ENCODE measurements at places on chromosomes 3 and 15.

GRCh38 chr3:22228705-22229104 is 477.7 kb upstream of the ZNF385D start:
- no peak for DNase-seq

DNA sequence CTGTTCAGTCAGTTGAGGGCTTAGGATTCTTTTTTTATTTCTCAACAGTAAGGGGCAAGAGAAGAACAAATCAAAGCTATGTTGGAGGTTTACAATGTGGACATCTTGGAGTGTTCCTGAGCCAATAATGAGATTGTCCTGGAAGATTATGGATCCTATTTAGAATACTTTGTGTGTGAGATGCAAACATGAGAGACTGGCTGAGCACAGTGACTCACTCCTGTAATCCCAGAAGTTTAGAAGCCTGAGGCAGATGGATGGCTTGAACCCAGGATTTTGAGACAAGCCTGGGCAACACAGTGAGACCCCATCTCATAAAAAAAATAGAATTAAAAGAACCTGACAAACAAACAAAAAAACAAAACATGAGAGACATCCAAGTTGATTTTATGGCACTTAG is 351.6 kb downstream of the GAP43 start:
- no peak for DNase-seq

GRCh38 chr3:10949197-10949596 is 43.4 kb upstream of the SLC6A1 start:
- DNase-seq = no peak

DNA sequence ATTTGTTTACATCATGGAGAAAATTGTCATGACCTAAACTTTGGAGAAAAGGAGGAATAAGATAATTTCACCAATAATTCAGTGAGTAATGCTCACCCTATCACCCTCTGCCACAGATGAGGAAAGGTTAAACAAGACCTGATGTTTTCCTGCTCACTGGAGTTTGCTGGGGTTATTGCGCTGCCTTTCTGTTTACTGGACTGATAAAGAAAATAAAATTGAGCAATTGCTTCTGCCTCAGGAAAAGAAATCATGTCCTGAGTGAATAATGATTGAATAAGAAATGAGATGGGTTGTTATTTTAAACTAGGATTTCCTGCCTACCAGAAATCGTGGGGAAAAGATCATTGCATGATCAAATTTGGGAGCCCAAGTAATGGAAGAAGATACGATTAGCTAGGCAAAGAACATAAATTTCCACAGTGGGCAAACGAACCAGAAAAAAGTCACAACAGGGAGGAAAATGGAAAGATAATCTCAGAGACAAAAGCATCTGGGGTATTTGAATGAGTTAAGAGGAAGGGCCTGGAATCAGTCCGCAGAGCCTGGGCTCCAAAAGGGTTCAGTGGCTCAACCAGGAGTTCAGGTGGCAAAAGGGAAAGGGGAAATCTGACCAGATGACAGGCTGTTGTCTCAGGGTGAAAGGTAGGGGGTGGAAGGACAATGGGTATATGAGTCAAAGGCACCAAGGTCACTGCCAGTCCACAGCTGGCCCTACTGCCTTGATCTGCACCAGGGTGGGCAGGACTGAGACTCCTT is 146.8 kb downstream of the FAM43A start:
- no peak for DNase-seq

DNA sequence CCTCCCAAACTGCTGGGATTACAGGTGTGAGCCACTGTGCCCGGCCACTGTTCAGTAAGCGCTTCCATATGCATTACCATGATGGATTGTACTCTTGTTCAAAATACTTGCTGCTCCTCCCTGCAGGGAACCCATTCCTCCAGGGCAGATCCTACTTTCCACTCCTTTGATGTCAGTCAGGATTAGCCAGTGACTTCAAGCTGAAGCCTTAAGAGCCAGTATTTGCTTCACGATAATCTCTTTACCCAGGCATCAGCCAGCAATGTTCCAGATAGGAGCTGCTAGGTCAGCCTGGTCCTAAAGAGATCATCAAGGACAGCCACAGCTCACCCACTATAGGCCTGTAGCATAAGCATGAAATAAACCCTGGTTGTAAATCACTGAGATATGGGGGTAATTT is 96.5 kb upstream of the UBE2E2 start:
- DNase-seq = peak; percentile 69

DNA sequence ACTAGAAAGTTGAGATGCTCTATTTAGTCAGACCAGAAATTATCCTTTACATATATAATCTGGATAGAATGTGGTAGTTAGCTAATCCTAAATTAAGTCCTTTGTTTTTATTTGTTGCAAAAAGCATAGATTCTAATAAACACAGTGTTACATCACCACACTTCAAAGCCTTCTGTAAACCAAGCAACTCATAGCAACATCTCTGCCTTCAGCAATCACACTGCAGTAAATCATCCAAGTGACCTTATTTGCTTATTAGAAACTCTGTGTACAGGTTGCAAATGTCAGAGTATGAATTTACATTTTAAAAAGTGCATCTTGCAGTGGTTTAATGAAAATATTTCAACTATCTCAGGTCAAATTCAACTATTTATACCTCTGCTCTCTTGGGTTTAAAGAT is 242.5 kb downstream of the GBE1 start:
- no peak for DNase-seq

GRCh38 chr15:38864122-38864521 is 299.5 kb upstream of the RASGRP1 start:
- peak; percentile 72 for DNase-seq

- DNase-seq = no peak
These were observed 17.6 kb downstream of the ST8SIA2 start for GRCh38 chr15:92411256-92411655.

GRCh38 chr3:13546667-13547171 is 2.2 kb upstream of the FBLN2 start:
- peak; percentile 98 for DNase-seq

DNA sequence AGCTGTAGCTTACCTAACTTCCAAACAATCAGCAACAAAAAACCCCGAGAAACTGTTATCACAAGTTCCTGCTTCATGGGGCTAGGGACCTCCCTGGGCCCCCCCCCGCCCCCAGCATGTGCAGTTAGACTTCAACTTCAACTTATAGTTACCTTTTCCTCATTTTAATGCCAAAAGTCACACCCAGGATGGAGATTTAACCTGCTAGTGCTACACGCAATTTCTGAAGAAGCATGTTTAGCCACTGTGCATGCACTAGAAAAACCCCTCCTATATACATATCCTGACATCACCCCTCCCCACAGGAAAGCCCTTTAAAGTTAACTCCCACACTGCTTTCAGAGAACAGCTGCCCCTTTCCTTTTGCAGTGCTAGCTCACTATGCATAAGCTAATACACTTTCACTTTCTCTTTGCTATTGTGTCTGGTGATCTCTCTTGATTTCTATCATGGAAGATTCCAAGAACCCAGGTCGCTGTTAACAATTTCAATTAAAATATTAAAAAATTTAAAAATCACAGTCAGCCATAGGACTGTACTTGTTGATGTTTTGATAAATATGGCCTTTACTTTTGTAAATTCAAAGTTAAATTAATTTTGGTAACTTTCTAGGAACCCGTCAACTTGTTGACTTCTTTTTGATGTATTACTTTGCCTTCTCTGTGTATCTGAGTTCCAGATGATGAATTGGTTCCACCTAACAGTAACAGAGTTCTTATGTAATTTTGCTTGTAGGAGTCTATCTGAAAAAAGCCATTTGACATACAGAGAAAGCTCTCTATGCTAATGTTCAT is 75.2 kb upstream of the ACAD9 start:
- peak; percentile 39 for DNase-seq

DNA sequence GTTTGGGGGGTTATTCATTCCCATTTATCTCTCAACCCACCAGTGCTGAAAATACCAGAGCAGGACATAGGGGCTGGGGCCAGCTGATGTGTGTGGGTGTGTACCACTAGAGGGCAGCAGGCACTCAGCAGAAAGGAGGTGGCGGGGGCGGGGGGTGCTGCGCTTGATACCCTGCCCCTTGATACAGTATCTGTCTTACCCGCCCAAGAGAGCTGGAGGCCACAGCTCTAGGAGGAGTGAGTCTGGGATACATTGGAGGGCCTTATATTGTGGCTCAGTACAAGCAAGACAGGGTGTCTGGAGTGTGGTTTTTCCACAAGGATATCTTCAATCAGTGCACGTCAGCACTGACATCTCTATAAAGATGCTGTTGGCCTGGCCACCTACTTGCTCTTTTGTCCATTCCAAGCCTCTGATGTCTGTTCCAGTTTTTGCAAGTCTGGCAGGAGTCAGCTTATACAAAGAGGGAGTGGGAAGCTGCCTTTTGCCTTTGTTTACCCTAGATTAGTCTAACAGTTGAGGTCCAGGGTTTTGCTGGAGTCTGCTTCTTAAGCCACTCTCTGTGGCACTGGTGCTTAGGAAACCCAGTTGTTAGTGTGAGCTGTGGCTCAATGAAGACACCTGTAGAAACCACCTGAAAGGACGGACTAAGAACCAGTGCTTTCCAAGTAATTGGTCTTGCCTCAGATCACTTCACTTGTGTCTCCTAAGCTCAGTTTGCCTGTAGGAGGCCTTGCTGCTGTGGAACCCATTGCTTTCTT is 1.5 kb upstream of the RBM15B start:
- DNase-seq = peak; percentile 72

DNA sequence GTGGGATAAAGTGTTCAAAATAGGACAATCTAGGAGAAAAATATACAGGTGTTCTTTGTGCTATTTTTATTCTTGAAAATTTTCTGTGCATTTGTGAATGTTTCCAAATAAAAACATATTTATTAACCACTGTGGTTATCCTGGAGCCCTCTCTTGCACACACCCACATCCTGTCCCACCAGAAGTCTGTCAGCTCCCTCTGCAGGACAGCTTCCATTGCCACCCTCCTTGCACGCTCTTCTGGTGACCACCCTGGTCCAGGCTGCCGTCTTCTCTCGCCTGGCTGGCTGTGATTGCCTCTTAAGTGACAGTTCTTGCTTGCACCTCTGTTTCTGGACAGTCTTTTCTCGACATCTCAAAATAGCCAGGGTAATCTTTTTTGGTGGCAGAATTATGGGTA is 394.0 kb downstream of the LRTM1 start:
- DNase-seq = peak; percentile 54

DNA sequence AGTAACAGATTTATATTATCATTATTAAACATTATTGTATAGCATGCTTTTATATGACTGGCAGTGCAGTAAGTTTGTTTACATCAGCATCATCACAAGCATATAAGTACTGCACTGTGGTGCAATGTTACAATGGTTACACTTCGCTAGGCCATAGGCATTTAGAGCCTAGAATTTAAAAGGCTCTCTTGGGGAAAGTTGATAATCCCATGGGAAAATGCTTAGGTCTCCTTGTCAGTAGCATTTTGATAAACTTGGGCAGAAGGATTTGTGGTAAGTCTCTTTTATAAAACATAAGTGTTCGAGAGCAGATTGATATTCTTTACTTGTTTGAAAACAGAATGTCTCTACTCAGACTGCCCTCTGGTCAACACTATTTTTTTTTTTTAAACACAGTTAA is 7.5 kb downstream of the DTWD1 start:
- DNase-seq = no peak

DNA sequence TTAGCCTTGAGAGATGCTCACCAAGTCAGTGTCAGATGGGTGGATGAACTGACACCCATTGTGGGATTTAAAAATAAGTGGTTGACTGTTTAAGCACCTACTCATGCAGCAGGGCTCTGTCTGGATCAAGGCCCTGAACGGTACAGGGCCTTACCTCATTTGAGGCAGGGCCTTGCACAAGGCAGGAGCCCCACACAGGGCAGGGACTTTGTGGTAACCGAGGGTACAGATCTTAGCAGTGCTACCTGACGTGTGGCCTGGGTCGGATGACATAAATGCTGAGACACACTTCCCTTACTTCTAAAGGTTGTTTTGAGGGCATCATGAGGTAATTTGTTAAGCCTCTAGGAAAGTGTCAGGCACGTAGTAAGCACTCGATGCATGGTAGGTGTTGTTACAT is 59.5 kb upstream of the PLXNA1 start:
- no peak for DNase-seq

DNA sequence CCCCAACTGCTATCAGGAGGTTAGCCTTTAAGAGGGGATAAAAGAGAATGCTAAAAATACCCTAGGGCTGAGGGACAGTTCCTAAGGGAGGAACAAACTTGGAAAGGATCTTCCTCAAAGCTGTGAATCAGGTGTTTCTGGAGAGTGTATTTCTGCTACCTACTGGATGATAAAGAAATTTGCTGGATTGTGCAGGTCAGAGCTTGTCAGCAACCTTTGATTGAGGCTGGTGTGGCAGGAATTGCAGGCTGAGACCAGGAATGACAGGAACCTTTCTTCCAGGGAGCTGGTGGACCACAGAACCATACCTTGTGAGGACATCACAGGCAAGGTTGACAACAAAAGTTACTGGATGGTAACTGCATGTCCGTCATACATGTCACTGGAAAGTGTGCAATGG is 14.6 kb upstream of the OR5K4 start:
- DNase-seq = no peak

- no peak for DNase-seq
These were observed 554.1 kb downstream of the SI start for GRCh38 chr3:164524201-164524600.
